ENCODE measurements at places on chromosomes 12 and 14.

DNA sequence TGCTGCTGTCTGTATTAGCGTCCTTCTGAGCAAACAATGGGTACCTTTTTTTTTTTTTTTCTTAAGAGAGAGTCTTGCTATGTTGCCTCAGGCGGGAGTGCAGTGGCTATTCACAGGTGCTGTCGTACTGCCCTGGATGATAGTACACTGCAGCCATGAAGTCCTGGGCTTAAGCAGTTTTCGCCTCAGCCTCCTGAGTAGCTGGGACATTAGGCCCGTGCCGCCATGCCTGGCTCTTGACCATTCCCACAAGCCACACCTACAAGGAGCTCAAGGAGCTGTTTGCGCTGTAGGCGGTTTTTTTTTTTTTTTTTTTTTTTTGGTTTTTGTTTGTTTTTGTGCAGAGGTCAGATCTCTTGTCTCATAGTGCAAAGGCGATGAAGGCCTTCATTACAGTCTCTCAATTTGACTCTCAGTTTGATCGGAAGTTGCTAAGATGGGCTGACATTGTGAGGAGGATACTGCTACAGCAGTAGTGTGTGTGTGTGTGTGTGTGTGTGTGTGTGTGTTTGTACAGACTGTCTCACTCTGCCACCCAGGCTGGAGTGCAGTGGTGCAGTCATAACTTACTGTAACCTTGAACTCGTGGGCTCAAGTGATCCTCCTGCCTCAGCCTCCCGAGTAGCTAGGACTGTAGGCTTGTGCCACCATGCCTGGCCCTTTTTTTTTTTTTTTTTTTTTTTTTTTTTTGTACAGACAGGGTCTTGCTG, 34.2 kb downstream of the TRAF3 start:
- peak; percentile 32 for DNase-seq

DNA sequence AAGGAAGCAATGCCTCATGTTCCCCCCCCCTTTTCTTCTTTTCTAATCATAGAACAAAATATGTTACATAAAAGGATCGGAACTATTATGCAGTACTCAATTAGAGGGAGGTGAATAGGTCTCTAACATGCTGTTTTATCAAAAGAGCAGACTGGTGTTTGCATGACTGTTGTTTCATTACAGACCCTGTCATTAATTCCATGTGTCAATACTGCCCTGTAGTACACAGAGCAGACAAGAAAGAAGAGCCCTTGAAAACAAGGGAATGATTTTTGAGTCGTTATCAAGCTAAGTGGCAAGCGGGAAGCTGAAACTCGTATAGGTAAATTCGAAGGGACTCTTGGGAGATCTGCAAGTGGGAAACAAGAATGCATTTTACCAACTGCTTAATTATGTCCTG, 76.9 kb upstream of the TMEM263 start:
- no peak for DNase-seq

- no peak for DNase-seq
These were observed 2.3 kb downstream of the TMEM116 start for GRCh38 chr12:112010415-112011344.

DNA sequence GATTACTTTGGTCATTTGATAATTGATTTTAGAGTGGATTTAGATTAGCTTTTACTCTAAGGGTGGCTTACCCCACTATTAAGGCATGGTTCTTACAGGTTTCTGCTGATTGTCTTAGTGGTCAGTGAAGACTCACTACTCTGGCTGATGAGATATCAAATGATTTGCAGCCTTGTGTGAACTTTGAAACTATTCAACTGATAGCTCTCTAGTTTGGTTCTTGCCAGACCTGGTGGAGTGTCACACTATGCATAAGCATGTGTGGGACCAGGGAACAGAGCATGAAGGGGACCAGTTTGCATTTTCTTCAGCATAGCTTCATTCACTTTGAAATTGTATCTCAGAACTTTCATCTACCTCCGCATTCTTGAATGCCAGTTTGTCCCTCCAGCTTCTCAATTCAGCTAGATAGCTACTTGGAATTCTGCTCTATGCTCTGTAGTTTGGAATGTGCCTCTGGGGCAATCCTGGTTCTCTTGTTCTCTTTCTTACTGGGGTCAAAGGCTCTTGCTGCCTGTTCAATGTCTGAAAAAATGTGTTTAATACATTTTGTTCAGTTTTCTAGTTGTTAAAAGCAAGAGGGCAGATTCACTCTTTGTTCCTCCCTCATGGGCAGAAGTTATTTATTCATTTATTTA, 12.7 kb downstream of the SCYL2 start:
- no peak for DNase-seq

- DNase-seq = no peak
These were observed 40.9 kb upstream of the FZD10 start for GRCh38 chr12:130121226-130122000.
